ENCODE measurements at places on chromosomes 1 and 21.

GRCh38 chr21:14548779-14549178 is 2.7 kb upstream of the SAMSN1 start:
- DNase-seq: no peak

GRCh38 chr1:216216305-216216704 is 206.9 kb downstream of the USH2A start:
- no peak for DNase-seq

- no peak for DNase-seq
These were observed 95.6 kb upstream of the FGGY start for GRCh38 chr1:59201341-59201740.

DNA sequence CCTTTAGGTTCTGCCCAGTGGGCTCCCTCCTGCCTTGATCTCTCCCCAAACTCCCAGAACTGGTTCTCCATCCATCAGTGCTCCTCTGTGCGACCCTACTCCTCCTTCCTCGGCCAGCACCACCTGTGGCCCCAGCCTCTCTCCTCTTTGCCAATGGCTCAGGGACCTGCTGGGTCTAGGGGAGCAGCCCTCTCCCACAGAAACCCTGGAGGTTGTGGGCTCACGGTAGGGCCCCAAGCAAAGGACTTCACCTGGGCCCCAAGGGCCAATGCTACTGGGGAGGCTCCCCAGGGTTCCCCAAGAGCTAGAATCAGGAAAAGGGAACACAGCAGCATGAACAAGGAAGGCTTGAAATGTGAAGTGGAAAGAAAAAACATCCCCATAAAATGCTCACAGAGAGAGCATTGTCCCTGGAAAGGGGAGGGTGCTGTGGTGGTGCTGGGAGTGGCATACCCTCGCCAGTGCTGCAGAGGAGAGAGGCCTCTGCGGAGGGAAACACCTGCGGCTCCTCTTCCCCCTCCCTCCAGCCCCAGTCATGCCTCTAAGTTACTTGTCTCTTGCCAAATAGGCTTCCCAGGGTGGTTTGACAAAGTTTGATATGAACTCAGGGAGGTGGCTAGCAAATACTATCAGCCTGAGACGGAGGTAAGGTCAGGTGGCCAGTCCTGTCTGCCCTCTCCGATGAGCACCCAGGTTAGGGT is 2.5 kb downstream of the TMEM63A start:
- no peak for DNase-seq

- no peak for DNase-seq
These were observed 81.7 kb downstream of the DDX20 start for GRCh38 chr1:111837393-111837792.

GRCh38 chr1:227753999-227754711 is 18.9 kb downstream of the SNAP47 start:
- DNase-seq: no peak

GRCh38 chr1:160853754-160854153 is 8.9 kb downstream of the CD244 start:
- DNase-seq: no peak

DNA sequence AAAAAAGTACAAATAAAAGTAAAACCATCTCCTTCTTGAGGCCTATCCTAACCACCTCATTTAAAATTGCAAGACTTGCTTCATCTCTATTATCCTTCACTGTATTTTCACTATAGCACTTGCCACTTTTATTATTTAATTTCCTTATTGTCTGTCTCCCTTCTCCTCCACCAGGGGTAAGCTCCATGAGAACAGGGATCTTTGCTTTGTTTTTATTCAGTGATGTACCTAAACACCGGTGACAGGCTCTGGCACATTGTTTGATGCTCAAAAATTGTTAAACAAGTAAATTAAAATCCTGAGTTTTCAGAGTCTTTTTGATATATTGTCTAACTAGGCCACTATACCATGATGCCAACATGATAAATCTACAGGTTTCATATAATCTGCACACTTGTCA is 17.2 kb upstream of the SPEN start:
- no peak for DNase-seq

DNA sequence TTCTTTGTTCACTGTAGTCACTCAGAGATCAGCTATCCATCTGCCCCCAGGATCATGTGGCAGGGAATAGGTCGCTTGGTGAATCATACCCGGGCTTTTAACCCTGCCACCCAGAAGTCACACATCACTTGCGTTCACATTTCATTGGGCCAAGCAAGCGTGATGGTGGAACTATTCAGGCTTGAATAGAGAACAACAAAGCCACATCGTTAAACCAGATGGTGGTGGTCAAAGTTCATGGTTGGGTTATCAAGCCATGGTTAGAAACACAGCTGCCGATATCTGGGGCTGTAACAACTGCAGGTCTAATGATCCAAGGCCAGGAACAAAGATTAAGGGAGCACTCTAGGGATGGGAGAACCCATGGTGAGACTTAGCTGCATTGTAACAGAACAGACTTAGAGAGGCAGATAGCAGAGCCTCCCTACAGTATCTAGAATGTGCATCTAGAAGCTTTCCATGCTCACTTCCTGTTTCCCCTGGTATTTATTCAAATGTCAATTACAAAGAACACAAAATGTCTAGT is 40.0 kb upstream of the PTPRC start:
- no peak for DNase-seq

DNA sequence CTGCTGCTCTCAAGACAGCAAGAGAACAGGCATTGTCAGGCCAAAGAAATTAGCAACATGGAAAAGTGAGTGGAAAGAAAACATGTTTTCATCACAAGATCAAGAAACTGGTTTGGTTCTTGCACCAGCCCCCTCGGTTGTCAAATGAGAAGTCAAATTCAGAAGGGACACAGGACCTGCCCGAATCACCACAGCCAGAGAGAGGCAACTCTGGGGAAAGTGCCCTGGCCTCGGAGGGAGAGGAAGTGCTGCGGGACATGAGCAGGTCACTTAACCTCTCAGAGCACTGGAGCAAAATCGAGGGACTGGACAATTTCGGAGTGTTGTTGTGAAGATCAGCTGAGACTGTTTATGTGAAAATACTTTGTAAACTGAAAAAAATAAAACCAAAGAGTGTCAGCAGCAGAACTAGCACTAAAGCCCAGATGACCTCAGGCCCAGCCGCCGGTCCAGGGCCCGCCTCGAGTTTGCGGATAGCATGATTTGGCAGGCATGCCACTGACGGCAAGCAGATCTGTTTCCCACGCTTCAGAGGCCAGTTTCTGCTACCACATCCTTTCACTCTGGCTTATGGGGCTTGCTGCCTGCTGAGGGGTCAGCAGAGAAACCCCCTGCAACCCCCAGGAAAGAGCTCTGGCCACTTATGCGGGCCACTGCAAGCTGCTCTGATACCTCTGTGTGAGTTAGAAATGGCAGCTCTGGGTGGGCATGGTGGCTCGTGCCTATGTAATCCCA is 32.1 kb downstream of the CD247 start:
- DNase-seq: no peak

DNA sequence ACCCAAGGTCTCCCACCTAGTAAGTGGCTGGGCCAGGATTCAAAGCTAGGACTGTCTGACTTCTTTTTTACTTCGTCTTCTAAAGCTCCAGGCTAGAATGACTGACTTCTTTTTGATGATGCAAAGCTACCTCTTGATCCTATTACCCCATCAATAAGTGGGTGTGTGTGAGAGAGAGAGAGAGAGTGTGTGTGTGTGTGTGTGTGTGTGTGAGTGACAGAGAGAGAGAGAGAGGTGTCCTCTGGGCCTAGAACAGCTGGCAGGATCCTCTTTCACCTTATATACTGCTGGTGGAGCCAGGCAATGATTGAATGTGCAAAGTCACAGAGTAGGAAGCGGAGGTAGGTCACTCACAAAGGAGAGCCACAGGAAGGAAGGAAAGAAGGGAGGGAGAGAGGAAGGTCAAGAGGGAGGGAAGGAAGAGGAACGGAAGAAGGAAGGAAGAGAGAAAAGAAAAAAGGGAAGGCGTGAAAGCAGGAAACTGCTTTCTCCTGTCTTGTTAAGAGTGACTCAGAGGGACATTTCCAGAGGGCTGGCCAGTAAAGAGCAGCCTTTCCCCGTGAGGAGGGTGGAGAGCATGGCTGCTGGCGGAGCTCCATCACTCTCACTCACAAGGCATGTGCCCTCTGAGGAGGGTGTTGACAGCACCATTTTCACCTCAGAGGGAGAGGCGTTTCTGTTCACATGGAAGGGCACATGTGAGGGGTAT is 68.9 kb downstream of the CDC7 start:
- DNase-seq: no peak

DNA sequence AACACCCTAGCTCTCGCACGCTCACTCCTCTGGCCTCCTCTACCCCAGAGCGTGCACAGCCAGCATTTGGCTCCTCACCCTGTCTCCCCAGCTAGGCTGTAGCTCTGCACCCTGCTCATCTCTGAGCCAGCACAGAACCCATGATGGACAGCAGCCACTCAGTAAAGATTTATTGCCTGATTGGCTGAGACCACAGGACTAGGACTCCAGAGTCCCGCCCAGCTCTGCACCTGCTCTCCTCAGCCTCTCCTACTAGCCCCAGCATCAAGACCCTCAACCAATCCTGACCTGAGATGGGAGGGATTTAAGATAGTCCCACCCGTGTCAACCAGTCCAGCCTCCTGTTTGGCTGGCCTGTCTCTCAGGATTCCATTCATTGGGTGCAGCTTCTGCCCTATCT is 9.3 kb downstream of the C1QB start:
- no peak for DNase-seq

GRCh38 chr21:18620436-18620835 is 216.9 kb upstream of the TMPRSS15 start:
- DNase-seq: no peak

- no peak for DNase-seq
These were observed 65.8 kb upstream of the KLHDC7A start for GRCh38 chr1:18414872-18415447.

DNA sequence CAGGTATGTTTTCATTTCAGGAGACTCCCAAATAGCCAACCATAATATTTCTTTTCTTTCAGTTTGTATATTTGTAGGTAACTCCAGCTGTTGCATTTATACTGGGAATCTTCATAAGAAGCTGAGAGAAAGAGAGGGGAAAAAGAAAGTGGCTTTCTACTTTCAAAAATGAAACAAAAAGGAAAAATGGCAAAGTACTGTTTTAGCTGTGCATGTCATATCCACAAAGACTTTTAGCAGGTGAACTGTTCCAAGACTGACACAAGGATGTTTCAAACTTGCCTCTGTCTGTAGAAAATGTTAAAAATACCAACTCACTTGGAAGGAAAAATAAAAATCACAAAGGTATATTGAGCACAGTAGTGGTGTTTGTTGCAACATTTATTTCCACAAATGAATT is 41.9 kb upstream of the CACYBP start:
- no peak for DNase-seq

GRCh38 chr1:53799141-53799540 is 39.0 kb downstream of the NDC1 start:
- no peak for DNase-seq

GRCh38 chr1:61135291-61135690 is 52.9 kb downstream of the NFIA start:
- DNase-seq: no peak

GRCh38 chr1:14090062-14090461 is 390.1 kb downstream of the PRDM2 start:
- DNase-seq: no peak

DNA sequence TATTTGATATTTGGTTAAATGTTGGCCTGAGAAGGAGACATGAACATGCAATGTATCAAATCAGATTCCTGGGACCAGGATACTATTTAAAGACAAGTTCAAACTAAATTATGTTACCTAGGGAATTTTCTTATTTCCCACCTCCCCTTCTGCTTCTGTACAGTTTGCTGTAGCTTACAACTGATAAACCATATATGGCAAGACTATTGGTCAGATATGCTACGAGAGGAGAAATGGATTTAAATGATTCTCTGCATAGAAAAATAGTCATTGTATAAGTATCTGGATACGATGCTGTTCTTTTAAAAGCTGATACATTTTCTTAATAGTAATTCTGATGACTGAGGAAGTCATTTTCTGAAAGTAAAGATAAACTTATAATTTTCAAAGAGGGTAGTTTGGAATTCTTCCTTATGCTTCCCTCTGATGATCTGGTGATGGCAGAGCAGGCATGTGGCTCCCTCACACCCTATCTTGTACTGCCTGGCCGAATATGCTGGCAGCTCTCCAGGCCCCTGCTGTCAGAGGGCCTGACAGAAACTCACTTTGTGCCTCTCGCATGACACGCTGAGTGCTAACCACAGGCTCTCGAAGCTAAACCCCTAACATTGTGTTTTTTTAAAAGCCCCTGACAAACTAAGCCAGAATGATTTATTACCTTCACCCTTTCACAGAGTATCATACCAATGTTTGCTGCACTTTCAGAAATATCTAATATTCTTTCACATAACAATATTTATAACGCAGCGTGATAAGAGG is 19.4 kb downstream of the RRP15 start:
- DNase-seq: no peak

- DNase-seq: no peak
These were observed 67.3 kb upstream of the WNT4 start for GRCh38 chr1:22210176-22210575.

GRCh38 chr21:22444990-22445389 is 1446.8 kb downstream of the NCAM2 start:
- DNase-seq: no peak

- no peak for DNase-seq
These were observed 124.7 kb upstream of the WNT4 start for GRCh38 chr1:22267413-22268175.

- no peak for DNase-seq
These were observed 14.6 kb downstream of the EFCAB7 start for GRCh38 chr1:63537940-63538339.

DNA sequence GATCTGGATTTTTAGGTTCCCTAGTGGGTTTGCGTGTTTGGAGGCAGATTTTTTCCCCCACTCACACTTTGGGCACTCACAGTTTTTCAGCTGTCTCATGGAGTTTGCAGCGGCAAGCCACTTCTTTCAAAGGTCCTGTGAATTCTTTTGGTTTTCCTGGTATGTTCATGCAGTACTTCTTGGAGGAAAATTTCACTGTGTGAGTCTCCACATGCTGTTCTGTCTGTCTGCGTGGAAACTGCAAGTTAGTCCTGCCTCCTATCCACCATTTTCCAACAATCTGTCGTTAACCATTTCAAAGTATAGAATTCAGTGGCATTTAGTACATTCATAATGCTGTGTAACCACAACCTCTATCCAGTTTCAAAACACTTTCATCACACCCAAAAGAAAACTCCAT is 793 bp upstream of the FMO1 start:
- no peak for DNase-seq

- DNase-seq: no peak
These were observed 8.9 kb downstream of the MAP1LC3C start for GRCh38 chr1:241990040-241990439.

- DNase-seq: no peak
These were observed 29.1 kb downstream of the STPG1 start for GRCh38 chr1:24384251-24385090.

GRCh38 chr21:36065497-36066036 is 4.3 kb upstream of the CBR1 start:
- DNase-seq: no peak

All from thymus (tissue), 14 donors.